A549 treated with GW870086 at 1 μM for 4 hours (cell line): ENCODE measurements at places on chromosomes 3 and 15. TPM values are rescaled to one million over a fixed set of nuclear protein-coding genes. Genes with fewer than 3 reads are reported as not detected.

C3orf22 gene
- not detected in 5 replicates for total RNA-seq

RBPMS2 gene
- total RNA-seq: 6.1 to 8.9 TPM (median 7.1 TPM) in 5 replicates

ADIPOQ gene
- total RNA-seq: not detected in 5 replicates

ILDR1 gene
- total RNA-seq: not detected in 5 replicates

LRCH3 gene
- 11.0 to 18.8 TPM (median 13.2 TPM) in 5 replicates for total RNA-seq

TBC1D23 gene
- 9.7 to 15.3 TPM (median 12.7 TPM) in 5 replicates for total RNA-seq

TEX55 gene
- not detected in 5 replicates for total RNA-seq

GPR15 gene
- total RNA-seq: not detected in 5 replicates

GPR160 gene
- total RNA-seq: 1.2 to 2.1 TPM (median 1.6 TPM) in 5 replicates

HHLA2 gene
- total RNA-seq: 0.08 to 0.21 TPM in 2 of 5 replicates, not detected in the others

FRMD4B gene
- 0.66 to 2.0 TPM (median 1.2 TPM) in 5 replicates for total RNA-seq

RHOA gene
- total RNA-seq: 453 to 522 TPM (median 468 TPM) in 5 replicates

CCDC9B gene
- 15.2 to 22.6 TPM (median 18.3 TPM) in 5 replicates for total RNA-seq

EFHB gene
- 0.94 to 1.5 TPM (median 1.3 TPM) in 5 replicates for total RNA-seq

ADAMTS9 gene
- total RNA-seq: 0.42 to 0.87 TPM (median 0.53 TPM) in 5 replicates

KLHDC8B gene
- total RNA-seq: 4.6 to 6.7 TPM (median 4.9 TPM) in 5 replicates

SSR3 gene
- 160 to 210 TPM (median 200 TPM) in 5 replicates for total RNA-seq

C3orf80 gene
- 1.3 to 1.8 TPM (median 1.4 TPM) in 5 replicates for total RNA-seq

DNAH12 gene
- total RNA-seq: 0.05 to 0.16 TPM (median 0.08 TPM) in 3 of 5 replicates, not detected in the others

MB21D2 gene
- 4.9 to 5.8 TPM (median 5.6 TPM) in 5 replicates for total RNA-seq

CCDC33 gene
- 8.0 to 9.7 TPM (median 8.7 TPM) in 5 replicates for total RNA-seq

ERICH6 gene
- total RNA-seq: 0.06 TPM in 1 of 5 replicates, not detected in the others

GP9 gene
- total RNA-seq: not detected in 5 replicates

MYRIP gene
- 0.03 TPM in 1 of 5 replicates, not detected in the others for total RNA-seq

ZMYND10 gene
- total RNA-seq: 0.37 to 1.8 TPM (median 1.2 TPM) in 5 replicates

ANKRD34C gene
- not detected in 5 replicates for total RNA-seq

GNAT1 gene
- not detected in 5 replicates for total RNA-seq

GOLGA6D gene
- total RNA-seq: 0.05 to 0.09 TPM in 2 of 5 replicates, not detected in the others

P2RY12 gene
- not detected in 5 replicates for total RNA-seq

RFT1 gene
- 18.7 to 28.7 TPM (median 27.0 TPM) in 5 replicates for total RNA-seq

KCNAB1 gene
- not detected in 5 replicates for total RNA-seq

DAZL gene
- total RNA-seq: not detected in 5 replicates

SKOR1 gene
- 0.03 to 0.10 TPM (median 0.05 TPM) in 5 replicates for total RNA-seq

ENTPD3 gene
- total RNA-seq: 0.05 to 0.10 TPM in 2 of 5 replicates, not detected in the others

C2CD4A gene
- 0.07 to 0.40 TPM (median 0.19 TPM) in 5 replicates for total RNA-seq

TRPM1 gene
- not detected in 5 replicates for total RNA-seq

RASL12 gene
- 0.08 to 0.13 TPM (median 0.10 TPM) in 5 replicates for total RNA-seq

SYNM gene
- 32.6 to 36.3 TPM (median 33.6 TPM) in 5 replicates for total RNA-seq

SPESP1 gene
- not detected in 5 replicates for total RNA-seq

TNFAIP8L3 gene
- total RNA-seq: 21.4 to 29.1 TPM (median 25.5 TPM) in 5 replicates

ITIH4 gene
- 0.47 to 1.7 TPM (median 0.97 TPM) in 5 replicates for total RNA-seq

ROBO2 gene
- total RNA-seq: not detected in 5 replicates

ZBBX gene
- total RNA-seq: not detected in 5 replicates
